Skeletal muscle cell (primary cell): ENCODE measurements at places on chromosomes 2 and 18.

GRCh38 chr2:42882756-42883155, 90.4 kb upstream of the HAAO start:
- DNase-seq = no peak

DNA sequence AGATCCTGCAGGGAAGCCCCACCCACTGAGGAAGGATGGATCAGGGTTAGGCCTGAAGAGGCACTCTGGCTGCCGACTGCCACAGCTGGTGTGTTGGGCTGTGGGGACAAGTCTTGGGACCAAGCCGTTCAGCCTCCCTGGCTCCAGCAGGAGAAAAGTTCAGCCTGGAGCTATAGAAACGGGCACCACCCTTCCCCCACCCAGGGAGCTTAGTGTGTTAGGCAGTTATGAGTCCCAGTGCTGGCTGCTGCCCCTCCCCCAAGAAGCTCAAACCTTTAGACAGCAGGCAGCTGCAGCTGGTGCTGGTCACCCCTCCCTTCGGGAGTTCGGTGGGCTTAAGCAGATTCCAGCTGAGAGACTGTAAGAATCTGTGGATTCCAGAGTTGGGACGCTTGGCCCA, 447.1 kb upstream of the HS6ST1 start:
- no peak for DNase-seq

DNA sequence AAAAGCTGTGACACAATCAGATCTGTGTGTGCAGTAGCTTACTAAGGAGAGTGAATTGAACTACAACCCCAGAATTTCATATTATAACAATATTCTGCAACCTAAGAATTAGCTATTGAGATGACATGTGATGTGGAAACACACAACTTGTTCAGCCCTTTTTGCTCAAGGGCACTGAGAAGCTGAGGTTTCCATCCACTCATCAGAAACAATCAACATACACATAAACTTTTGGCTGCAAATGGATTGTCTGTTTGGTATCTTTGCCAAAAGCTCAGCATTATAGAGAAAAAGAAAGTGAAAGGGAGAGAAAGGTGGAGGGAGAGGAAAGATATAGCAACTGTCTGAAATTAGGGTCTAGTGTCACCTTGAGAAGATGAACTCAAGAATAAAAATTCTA, 117.2 kb upstream of the KLF7 start:
- DNase-seq = no peak

GRCh38 chr2:158967731-158968395, 577 bp upstream of the TANC1 start:
- DNase-seq = no peak

- no peak for DNase-seq
These were observed 5.1 kb upstream of the CALCRL start for GRCh38 chr2:187453078-187453641.
